ENCODE measurements at places on chromosomes 12 and 14. TPM values are rescaled to one million over a fixed set of nuclear protein-coding genes. Genes with fewer than 3 reads are reported as not detected.

DNA sequence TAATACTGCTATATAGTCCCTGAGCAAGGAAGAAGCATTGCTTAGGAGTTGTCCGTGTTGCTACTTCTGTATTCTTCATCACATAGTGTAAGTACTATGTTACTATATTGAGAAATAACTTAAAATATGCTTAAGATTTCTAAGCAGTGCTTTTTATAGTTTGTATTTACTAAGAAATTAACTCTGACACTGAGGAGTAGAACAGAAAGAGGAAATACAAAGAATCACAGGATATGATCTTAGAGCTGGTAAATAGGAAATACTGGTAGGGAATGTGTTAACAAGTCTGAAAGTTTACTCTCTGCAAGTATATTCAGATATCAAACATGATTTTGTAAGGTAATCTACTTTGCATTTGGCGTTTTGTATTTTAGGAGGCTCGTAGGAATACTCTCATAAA, 15.5 kb downstream of the XPOT start:
- DNase-seq, result no peak

GRCh38 chr14:71591231-71591630, 341.0 kb upstream of the RGS6 start:
- DNase-seq, result no peak

DNA sequence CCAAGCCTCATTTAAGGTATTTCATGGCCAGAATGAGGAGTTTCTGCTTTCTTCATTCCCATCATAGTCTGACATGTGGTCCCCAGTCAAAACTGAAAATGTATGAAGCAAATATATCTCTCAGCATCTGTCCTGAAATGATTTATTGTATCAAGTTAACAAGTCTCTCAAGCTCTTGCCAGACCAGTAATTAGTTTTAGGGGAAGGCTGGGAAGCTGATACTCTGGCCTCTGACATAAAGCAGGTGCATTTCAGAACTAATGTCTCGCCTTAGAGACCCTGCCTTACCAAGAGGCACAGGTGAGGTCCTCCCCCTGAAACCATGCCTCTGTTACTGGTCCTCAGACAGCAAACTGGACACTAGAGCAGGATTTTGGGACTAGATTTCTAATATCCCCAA, 266.5 kb downstream of the SLC15A4 start:
- DNase-seq, result no peak

DNA sequence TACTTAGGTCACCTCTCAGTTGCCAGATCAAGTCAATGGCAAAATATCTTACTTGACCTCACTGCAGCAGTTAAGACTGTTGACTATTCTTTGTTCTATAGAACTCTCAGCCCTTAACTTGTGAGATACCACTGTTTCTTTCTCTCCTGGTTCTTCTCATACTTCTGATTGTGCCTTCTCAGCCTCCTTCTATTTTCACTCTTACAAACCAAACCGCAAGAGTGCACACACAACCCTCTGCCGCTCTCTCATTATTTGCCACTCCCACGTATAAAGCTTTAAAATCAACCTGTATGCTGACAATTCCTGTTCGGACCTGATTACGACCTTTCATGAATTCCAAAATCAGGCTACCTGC, 4.5 kb downstream of the E2F7 start:
- DNase-seq, result no peak

DNA sequence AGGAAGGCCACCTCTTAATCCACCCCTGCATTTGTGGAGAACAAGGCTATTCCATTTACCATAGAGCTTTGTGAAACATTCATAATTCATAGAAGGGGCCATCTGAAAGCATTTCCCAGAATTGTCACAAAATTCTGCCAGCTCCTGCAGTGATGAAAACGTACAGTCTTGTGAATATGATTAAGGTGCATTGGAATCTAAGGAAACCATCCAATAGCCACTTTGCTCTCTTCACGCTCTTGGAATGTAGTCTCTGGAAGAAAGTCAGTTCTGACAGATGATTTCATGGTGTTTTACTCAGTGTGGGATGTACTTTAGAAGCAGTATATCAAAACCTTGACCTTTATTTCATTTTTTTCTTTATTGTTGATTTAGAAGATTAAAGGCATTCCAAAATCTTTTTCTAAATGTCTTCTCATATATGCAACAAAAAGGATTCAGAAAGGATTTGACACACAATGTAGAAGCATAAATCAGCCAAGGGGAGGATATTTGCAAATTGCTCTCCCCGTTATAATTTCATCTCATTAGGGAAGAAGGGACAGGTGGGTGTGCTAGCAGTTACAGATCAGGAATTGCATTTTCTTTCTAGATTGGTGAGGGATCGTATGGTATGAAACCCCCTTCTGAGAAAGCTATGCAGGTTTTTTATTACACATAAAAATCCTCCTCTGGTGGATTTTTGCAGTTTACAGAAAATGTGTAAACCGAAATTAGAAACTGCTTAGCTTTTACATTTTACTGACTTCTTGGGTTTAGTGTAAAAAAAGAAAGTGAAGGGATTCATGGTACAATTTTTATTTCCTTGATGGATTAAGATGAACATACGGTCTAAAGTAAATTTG, 390.2 kb downstream of the LRIG3 start:
- peak; percentile 78 for DNase-seq

- peak; percentile 6 for DNase-seq
Measured at GRCh38 chr12:30047516-30048254, 263.9 kb upstream of the TMTC1 start.

DNA sequence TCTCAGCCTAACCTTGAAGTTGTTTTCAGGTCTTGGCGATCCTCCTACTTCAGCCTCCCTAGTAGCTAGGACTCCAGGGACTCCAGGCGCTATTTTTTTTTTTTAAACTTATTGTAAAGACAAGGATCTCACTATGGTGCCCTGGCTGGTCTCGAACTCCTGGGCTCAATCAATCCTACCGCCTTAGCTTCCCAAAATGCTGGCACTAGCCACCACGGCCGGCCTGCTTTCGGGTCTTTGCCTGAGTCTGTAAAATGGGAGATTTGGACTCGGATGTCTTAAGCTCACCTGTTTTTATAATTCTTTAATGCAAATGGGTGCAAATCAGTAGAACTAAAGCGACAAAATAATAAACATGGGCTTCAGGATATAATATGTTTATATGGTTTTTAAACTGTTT, 858 bp upstream of the SYT10 start:
- no peak for DNase-seq

DNA sequence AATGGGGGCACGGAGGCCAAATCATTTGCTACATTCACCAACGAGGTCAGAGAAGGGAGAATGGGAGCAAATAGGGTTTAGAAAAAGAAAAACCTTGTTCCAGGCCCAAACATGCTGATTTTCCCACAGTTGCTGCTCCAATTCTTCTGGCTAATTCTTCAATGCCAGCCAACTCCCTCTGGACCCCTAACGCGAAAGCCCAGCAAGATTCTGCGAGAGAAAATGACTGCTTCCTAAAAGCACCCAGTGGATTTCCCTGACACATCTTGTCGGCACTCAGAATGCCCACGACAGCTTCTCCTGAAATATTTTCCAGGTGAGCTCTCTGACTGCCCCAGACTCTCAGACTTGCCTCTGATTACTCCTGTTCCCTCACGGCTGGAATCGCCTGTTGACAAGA, 689.4 kb downstream of the MED13L start:
- no peak for DNase-seq

GRCh38 chr12:22406627-22407026, 72.1 kb upstream of the ST8SIA1 start:
- no peak for DNase-seq

GRCh38 chr12:106767954-106768822, 6.3 kb upstream of the RIC8B start:
- DNase-seq, result peak; percentile 84

- no peak for DNase-seq
Measured at GRCh38 chr12:4375449-4375848, 4.1 kb downstream of the FGF23 start.

GRCh38 chr14:104974146-104974541, 4.0 kb downstream of the AHNAK2 start:
- peak; percentile 20 for DNase-seq

- no peak for DNase-seq
Measured at GRCh38 chr12:123396954-123397353, 13.0 kb downstream of the KMT5A start.

DNA sequence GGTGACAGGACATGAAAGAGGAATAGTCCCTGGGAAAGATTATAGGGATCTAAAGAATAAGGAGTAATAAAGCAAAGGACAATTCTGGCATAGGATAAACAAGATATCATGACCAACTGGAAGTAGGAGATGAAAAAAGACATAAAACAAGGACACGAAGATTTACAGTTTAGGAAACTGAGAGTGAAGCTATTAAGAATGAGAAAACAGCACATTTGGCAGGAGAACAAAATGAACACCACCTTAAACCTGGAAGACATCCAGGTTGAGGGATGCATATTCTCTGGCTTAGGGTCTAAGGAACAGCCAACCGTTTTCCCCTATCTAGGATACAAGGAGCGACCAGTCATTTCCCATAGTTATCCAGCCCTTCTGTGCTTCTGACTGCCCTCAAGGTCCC, 1.9 kb downstream of the TRIP11 start:
- DNase-seq, result no peak

GRCh38 chr12:25681580-25681979, 128.5 kb upstream of the LMNTD1 start:
- no peak for DNase-seq

- no peak for DNase-seq
Measured at GRCh38 chr14:30681752-30682355, 59.7 kb downstream of the SCFD1 start.

DNA sequence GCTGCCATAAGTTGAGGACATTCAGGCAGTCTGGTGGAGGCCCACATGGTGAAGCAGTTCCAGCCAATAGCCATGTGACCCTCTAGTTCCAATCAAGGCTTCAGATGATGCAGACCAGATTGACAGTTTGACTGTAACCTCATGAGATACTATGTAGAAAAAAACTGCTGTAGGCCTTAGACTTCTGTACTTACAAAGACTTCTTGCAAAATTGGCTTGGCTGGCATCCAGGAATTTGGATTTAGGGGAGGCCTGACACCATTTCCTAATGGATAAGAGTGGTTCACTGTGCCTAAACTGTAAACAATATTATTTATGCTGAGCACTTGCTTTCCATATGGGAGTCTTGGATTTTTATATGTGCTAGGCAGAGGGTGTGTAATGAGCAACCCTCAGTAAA, 76.4 kb downstream of the RGS6 start:
- no peak for DNase-seq

Gene TAC3
- not detected for total RNA-seq

Gene KLRD1
- total RNA-seq, result 0.29 TPM

Gene CIROP
- total RNA-seq, result not detected

Gene PRB2
- not detected for total RNA-seq

Gene RNASE3
- not detected for total RNA-seq

Gene PAH
- total RNA-seq, result not detected

Data from Daoy (cell line).